Glutamatergic neuron (in vitro differentiated cells): ENCODE measurements at places on chromosomes 4 and X. TPM values are rescaled to one million over a fixed set of nuclear protein-coding genes. Genes with fewer than 3 reads are reported as not detected.
A peak's percentile ranks its signal among the peaks of the same experiment; 100 is the strongest.

DNA sequence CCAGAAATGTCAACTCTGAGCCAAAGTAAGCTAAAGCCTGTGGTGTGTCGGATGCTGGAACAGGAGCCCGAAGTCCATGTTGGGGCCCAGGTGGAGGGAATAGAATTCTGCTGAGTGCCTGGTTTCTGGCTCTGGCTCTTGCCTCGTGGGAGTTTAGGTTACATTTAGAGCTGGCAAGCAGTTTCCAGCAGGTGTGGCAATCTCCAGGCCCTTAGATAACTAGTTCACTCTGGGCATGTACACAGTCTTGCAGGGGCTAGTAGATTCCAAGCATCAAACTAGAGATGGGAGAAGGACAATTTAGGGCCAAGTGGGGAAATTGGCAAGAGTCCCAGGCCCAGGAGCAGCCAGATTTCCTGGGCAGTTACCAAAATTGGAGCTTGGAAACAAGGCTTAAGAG lies 56.3 kb upstream of the STOX2 start:
- H3K36me3 ChIP-seq: no peaks in the 10 kb centered on the region
- H3K4me3 ChIP-seq: no peak overlapping the region
- H3K27me3 ChIP-seq: no peaks in the 10 kb centered on the region
- no peak for DNase-seq
- no peaks in the 10 kb centered on the region for H3K4me1 ChIP-seq

FHDC1 gene
- total RNA-seq: 42.0 TPM

DNA sequence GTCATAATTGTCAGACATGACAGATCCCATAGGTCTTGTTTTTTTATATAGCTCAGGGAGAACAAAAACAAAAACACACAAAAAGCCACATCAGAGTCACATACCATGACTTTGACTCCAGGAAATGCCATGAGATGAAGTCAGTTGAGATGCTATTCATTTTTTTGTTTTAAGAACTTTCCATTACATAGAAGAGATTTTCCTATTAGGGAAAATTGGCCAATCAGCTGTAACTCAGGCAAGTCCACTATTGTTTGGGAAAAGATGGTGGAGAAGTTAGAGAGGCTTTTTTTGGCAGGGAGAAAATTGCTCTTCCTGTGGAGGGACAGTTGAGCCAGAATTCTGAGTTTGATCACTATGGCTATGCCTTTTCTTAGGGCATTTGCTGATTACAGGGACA lies 72.6 kb downstream of the SMARCA5 start:
- H3K36me3 ChIP-seq: peaks cover 4% of the 10 kb centered on the region
- no peak overlapping the region for H3K4me3 ChIP-seq
- H3K27me3 ChIP-seq: peaks cover 3% of the 10 kb centered on the region
- no peak overlapping the region for H3K27ac ChIP-seq
- H3K4me1 ChIP-seq: no peaks in the 10 kb centered on the region

DNA sequence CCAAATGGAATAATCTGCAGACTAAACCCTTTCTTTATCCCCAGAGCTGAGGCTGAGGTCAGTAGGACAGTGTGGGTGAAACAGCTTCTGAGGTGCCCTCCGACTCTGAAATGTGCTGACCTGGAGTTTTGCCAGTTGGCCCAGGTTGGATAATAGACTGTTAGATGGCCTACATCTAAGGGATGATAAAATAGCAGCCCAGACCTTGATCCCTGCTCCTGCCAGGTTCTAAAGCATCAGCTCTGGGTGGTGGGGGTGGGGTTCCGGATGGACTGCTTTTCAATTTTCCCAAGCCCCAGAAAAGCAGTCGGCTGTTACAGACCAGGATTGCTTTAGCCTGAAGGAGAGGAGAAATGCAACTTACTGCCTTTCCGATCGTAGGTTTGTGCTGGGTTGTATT lies 110.4 kb downstream of the NHS start:
- H3K36me3 ChIP-seq: no peaks in the 10 kb centered on the region
- H3K4me3 ChIP-seq: no peak overlapping the region
- DNase-seq: no peak
- H3K27ac ChIP-seq: no peak overlapping the region
- no peaks in the 10 kb centered on the region for H3K27me3 ChIP-seq

DNA sequence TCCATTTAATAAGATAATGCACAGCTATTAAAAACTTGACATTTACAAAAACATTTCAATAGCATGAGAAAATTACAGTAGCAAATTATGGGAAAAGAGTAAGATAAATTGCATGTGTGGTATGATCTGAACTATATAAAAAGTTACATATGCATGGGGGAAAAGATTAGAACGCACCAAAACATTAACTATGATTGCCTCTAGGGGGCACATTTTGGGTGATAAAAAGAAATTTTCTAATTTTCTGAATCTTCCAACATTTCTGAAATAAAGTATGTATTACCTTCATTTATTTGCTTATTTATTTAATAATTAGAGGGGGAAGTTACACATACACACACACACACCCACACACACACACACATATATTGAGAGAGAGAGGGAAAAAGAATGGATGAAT lies 19.6 kb upstream of the KDM5C start:
- H3K27ac ChIP-seq: no peak overlapping the region
- no peaks in the 10 kb centered on the region for H3K36me3 ChIP-seq
- peaks cover 1% of the 10 kb centered on the region for H3K27me3 ChIP-seq
- no peak for DNase-seq
- H3K4me1 ChIP-seq: no peaks in the 10 kb centered on the region
- no peak overlapping the region for H3K4me3 ChIP-seq

DRD5 gene
- not detected for total RNA-seq

RHOXF1 gene
- 0.98 TPM for total RNA-seq

PNMA6E gene
- total RNA-seq: not detected

PHKA1 gene
- total RNA-seq: 3.1 TPM

GRCh38 chr4:115428455-115428854 lies 315.0 kb upstream of the NDST4 start:
- no peaks in the 10 kb centered on the region for H3K27me3 ChIP-seq
- H3K36me3 ChIP-seq: no peaks in the 10 kb centered on the region
- H3K4me1 ChIP-seq: no peaks in the 10 kb centered on the region

DNA sequence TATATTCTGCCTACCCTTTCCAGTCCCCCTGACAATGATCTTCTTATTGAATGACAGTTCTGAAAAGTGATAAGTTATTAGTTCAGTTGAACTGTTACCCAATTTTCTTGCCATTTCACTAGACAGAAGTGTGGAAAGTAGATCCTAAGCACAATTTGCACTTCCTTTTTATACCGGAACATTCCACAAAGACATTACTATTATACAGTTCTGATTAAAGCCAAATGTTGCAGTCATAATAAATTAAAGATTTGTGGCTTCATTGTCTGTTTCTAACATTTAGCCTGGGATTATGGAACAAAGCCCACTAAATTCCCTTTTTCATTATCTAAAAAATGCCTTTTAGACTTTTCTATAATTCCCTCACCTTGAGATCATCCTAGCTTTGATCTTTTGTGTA lies 13.8 kb downstream of the SH3BGRL start:
- no peak overlapping the region for H3K4me3 ChIP-seq
- H3K27me3 ChIP-seq: no peaks in the 10 kb centered on the region
- H3K27ac ChIP-seq: no peak overlapping the region
- no peaks in the 10 kb centered on the region for H3K36me3 ChIP-seq
- peaks cover 4% of the 10 kb centered on the region for H3K4me1 ChIP-seq

- no peak for DNase-seq
- peaks cover 5% of the 10 kb centered on the region for H3K4me1 ChIP-seq
- H3K27ac ChIP-seq: peak overlapping the region; percentile 38
- no peak overlapping the region for H3K4me3 ChIP-seq
- no peaks in the 10 kb centered on the region for H3K36me3 ChIP-seq
Observed at GRCh38 chr4:188146618-188147017, 7.4 kb downstream of the TRIML1 start.

- no peak overlapping the region for H3K4me3 ChIP-seq
- no peaks in the 10 kb centered on the region for H3K27me3 ChIP-seq
- H3K27ac ChIP-seq: no peak overlapping the region
- H3K36me3 ChIP-seq: no peaks in the 10 kb centered on the region
- no peaks in the 10 kb centered on the region for H3K4me1 ChIP-seq
Observed at GRCh38 chrX:1239681-1240142, 27.3 kb upstream of the CRLF2 start.

MAGEA2 gene
- 2.7 TPM for total RNA-seq

DNA sequence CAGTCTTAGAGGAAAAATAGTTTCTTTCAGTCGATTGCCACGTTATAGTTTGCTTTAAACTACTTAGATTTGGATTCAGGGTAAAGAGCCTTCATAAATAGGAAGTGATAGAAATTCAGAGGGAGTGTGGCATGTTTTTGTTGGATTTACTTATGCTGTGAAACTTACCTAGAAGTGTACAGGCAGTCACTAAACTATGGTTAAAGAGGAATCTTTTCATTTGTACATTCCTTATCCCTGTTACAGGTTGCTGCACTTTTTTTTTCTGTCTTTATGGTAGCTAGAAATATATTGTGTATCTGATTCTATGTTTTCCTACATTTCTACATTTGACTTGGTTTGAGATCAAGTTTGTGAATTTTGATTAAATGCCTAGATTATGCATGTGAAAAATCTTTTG lies 19.1 kb downstream of the WWC2 start:
- no peak overlapping the region for H3K27ac ChIP-seq
- H3K4me1 ChIP-seq: peaks cover 5% of the 10 kb centered on the region
- peaks cover 2% of the 10 kb centered on the region for H3K27me3 ChIP-seq
- no peak for DNase-seq
- H3K4me3 ChIP-seq: no peak overlapping the region

IDH3G gene
- 56.7 TPM for total RNA-seq

- H3K27ac ChIP-seq: no peak overlapping the region
- H3K27me3 ChIP-seq: no peaks in the 10 kb centered on the region
- no peaks in the 10 kb centered on the region for H3K4me1 ChIP-seq
- H3K36me3 ChIP-seq: no peaks in the 10 kb centered on the region
- DNase-seq: no peak
- no peak overlapping the region for H3K4me3 ChIP-seq
Observed at GRCh38 chr4:72582853-72583252, 13.8 kb upstream of the ADAMTS3 start.

DNA sequence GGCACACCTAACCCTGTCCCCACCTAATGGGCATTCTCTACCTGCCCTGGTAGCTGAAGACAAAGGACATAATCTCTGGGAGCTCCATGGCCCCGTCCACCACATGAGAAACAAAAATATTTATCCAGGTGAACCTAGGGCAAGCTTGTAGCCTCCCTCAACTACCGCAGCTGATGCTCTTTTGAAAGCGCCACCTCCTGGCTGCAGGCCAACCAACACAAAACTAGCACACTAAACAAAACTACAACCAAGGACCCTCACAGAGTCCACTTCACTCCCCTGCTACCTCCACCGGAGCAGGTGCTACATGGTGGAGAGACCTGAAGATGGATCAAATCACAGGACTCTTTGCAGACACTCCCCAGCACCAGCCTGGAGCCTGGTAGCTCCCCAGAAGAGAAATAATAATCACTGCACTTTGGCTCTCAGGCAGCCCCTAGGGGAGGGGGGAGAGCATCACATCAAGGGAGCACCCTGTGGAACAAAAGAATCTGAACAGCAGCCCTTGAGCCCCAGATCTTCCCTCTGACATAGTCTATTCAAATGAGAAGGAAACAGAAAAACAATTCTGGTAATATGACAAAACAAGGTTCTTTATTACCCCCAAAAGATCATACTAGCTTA lies 111.3 kb upstream of the ATP8A1 start:
- DNase-seq: peak; percentile 22
- H3K36me3 ChIP-seq: no peaks in the 10 kb centered on the region

DNA sequence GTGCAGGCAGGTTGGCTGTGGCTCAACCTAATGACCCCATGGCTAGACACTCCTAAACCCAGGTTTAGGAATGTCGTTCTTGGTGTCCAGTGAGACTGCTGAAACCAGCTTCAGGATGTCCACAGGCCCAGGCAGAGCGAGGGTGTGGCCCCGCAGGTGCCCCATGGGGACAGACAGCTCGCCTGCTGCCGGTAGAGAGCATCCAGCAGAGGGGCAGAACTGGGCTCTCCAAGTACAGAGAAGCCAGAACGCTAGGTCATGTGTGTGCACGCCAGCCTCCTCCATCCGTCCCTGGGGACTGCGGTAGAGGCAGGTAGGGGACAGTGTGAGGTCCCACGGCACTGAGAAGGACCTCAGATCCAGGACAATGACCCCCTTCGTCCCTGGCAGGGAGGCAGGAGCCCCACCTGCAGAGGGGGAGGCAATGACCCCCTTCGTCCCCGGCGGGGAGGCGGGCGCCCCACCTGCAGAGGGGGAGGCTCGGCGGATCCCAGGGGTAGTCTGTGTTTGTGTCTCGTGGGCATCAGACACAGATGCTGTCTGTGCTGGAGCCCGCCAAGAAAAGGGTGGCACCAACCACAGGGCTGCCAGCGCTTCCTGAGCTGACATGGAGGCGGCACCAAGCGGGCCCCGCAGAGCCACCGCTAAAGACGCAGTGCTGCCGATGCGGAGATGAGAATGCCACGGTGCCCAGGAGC lies 118.4 kb downstream of the FAM53A start:
- peaks cover 2% of the 10 kb centered on the region for H3K4me1 ChIP-seq
- peak; percentile 11 for DNase-seq
- no peak overlapping the region for H3K27ac ChIP-seq
- H3K27me3 ChIP-seq: peaks cover 4% of the 10 kb centered on the region
- no peaks in the 10 kb centered on the region for H3K36me3 ChIP-seq

GRCh38 chrX:2385224-2385623 lies 115.6 kb downstream of the DHRSX start:
- DNase-seq: no peak
- H3K4me1 ChIP-seq: no peaks in the 10 kb centered on the region
- H3K27me3 ChIP-seq: peaks cover 4% of the 10 kb centered on the region
- no peak overlapping the region for H3K27ac ChIP-seq

DNA sequence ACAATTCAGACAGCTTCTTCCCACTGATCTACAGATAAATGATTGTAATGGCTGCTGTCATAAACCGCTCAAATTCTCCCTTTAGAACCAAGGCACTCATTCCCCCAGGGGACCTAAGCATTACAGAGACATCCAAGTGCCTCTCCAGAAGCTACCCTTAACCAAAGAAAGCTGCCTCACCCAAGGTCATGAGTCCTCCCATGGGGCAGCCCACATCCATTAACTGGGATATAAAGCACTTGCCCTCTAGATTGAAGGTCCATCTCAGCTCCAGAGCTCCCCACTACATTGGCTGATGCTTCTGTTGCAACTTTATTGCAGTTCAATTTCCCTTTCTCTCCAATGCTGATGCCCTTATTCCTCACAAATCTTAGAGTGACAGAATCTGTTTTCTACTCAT lies 40.5 kb upstream of the DCAF8L2 start:
- no peak overlapping the region for H3K4me3 ChIP-seq
- H3K27me3 ChIP-seq: no peaks in the 10 kb centered on the region
- DNase-seq: no peak
- H3K27ac ChIP-seq: no peak overlapping the region
- H3K4me1 ChIP-seq: no peaks in the 10 kb centered on the region
- no peaks in the 10 kb centered on the region for H3K36me3 ChIP-seq

GRCh38 chr4:19358015-19358414 lies 893.7 kb upstream of the SLIT2 start:
- no peak overlapping the region for H3K4me3 ChIP-seq
- DNase-seq: no peak
- H3K4me1 ChIP-seq: no peaks in the 10 kb centered on the region
- H3K27me3 ChIP-seq: no peaks in the 10 kb centered on the region
- H3K27ac ChIP-seq: no peak overlapping the region
- no peaks in the 10 kb centered on the region for H3K36me3 ChIP-seq

- no peak for DNase-seq
- no peaks in the 10 kb centered on the region for H3K4me1 ChIP-seq
- no peaks in the 10 kb centered on the region for H3K36me3 ChIP-seq
- H3K4me3 ChIP-seq: no peak overlapping the region
Observed at GRCh38 chrX:32532262-32532661, 679.1 kb downstream of the DMD start.

GPR119 gene
- total RNA-seq: not detected
